ACHN (cell line): ENCODE measurements at places on chromosomes 7 and 10.

DNA sequence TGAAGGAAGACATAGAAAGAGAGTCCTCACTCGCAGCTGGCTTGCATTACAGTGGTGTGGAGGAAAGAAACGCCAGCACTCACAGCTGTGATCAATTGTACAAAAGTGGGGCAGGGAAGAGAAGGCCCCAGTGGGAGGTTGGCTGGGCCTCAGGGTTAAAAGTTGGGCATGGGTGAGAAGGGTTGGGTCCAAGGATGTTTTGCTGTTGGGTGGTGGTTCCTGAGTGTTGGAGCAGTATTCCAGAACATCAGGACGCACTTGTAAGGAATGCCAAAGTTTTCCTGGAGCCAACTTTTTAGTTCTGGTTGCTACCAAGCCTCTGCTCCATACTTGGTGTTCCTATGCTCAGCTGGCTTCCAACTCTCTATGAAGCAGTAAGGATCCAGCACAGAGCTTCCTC, 55.4 kb upstream of the MKRN1 start:
- no peak for DNase-seq

- DNase-seq = no peak
Observed at GRCh38 chr10:122098924-122099323, 110.0 kb downstream of the TACC2 start.

DNA sequence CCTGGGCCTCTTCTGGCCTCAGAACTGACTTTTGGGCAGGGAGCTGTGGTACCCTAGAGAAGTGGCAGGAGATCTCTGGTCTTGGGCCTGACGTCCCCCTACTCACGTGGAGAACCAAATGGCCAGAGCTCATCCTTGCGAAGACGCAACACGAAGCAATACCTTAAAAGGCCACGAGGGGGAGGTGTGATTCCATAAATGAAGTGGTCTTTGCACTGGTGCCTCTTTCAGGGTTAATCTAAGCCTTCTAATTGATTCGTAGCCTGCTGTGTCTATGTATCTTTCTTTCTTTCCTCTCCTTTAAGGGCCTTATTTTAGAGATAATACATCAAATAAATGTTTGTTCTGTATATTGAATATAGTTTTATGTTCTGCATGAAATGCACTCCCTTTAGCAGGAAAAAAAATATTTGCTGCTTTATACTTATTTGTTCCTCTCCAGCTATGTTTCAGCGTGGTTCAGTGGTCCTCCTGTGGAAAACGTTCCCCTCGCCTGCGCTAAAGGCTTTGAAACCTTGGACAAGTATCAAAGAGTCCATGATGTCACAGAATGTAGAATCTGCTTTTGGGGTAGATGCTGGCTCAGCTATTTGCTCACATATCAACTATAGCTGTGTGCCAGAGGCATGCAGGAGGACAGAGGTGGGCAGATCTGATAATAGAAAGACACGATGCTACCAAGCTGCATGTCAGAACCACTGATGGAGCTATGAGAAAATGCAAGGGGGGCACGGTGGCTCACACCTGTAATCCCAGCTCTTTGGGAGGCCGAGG, 41.0 kb downstream of the STRA8 start:
- DNase-seq = peak; percentile 80

DNA sequence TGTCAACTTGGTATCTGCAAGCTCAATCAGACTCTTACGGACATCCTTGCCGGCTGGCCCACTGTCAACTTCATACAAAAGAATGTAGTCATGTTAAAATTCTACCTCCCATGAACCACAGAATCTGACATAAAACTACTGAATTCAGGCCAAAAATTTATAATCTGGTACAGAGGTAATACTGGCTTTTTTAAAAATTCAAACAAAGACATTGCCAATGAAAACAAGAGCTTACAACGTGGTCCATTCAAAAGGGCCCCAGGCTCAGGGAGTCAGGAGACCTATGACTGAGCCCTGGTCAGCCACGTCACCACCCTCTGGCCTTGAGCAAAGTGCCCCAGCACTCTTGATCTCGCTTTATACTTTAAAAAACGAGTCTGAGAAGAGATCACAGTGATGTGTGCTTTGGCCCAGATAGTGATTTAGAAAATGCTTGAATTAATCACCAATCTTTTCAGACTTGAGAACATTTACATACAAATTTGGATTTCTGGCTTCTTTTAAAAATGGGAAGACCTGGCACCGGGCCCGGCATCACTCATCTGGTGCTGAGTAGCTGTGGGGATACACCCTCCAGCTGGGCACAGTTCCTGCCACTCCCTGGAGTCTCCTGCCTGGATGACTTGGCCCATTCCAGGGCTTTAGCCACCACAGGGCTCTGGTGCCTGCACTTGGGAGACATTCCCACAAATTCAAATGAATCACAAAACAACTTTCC, 94.1 kb downstream of the PIP4K2A start:
- DNase-seq = peak; percentile 93

DNA sequence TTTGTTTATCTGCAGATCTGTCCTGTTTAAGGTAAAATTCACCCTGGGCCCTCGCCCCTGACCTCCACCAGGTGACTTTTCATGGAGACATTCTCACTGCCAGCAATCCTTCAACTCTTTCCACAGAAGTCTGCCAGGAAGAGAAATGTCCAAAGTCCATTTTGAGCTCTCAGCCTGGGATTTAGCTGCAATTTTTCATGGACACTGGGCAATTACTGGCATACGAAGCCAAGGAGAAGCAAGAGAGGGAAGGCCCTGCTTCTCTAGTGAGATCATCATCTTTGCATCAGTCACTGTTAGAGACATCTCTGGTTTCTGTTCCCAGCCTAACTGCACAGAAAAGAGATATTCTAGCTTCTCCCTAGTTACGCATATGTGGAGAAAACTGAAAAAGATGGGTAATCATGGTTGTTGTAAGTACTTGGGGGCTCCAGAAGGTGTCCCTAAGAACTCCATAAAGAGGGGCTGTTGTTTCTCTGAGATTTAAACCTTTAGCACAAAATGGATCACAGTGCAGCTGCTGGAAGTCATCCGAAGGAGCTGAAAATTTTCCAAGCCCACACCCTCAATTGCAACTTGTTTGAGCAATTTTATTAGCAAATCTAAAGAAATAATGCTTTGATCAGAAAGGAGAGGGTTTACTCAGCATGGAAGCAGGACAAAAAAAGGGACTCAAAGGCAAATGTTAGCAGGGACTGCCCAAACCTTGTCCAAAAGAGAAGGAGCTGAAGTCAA, 168.9 kb downstream of the SNX10 start:
- no peak for DNase-seq

DNA sequence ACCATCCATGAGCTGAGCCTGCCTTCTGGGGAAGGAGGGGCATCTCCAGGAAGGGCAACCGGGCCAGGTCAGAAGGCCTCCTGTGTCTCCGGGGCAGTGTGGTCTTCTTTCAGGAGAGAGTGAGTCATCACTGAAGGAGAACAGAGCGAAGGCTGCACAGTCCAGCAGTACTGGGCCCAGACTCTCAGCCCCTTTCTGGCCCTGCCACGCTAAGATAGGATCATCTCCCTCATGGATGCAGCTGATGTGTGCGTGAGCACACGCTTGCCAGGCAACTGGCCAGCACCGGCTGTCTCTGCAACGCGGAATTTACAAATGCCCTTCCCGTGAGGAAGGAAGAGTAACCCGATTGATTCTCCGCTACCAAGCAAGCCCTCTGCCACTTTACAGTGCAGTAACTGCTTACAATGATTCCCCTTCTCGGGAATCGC, 328.2 kb downstream of the TNS3 start:
- DNase-seq = peak; percentile 84

- DNase-seq = no peak
Observed at GRCh38 chr10:121435099-121435875, 163.0 kb downstream of the FGFR2 start.

DNA sequence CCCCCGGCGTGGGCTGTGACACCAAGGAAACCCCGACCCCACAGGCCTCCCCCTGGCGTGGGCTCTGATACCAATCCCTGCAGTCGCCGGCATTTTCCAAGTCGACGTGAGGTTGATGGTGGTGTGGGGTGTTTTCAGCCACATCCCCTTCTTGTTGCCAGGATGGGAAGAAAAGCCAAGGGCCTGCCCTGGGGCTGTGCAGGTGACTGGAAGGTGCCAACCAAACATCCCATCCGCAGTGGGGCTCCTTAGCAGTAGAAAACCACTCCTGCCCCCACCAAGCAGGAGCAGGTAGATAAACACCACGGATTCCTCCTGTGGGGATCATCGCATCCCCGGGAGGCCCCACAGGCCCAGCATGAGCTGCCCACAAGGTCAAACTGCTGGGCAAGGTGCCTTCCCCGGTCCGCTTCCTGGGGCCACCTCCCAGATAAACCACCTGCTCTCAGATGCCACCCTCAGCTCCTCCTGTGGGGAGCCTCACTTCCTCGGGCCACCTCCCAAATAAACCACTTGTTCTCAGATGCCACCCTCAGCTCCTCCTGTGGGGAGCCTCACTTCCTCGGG, 88.5 kb upstream of the DIP2C start:
- no peak for DNase-seq

GRCh38 chr10:49055221-49055849, 60.0 kb downstream of the VSTM4 start:
- no peak for DNase-seq

DNA sequence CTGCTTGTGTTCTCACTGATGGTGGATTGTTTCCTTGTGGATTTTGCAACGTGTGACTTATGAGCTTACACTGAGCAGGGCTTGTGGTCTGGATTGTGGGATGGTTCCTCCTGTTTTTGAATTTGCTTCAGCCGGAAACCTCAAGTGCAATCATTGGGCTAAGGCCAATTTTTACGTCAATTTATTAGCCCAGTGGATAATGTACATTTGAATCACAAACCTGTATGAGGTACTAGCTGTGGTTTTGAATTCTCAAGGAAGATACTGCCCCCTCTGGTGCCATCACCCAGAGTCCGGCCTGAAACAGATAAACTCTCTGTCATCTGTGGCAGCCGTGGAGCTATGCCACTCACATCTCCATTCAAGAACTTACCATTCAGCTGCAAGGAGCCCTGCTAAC, 7.3 kb upstream of the ZNF777 start:
- no peak for DNase-seq

GRCh38 chr10:42754155-42755027, 28.2 kb upstream of the BMS1 start:
- no peak for DNase-seq

DNA sequence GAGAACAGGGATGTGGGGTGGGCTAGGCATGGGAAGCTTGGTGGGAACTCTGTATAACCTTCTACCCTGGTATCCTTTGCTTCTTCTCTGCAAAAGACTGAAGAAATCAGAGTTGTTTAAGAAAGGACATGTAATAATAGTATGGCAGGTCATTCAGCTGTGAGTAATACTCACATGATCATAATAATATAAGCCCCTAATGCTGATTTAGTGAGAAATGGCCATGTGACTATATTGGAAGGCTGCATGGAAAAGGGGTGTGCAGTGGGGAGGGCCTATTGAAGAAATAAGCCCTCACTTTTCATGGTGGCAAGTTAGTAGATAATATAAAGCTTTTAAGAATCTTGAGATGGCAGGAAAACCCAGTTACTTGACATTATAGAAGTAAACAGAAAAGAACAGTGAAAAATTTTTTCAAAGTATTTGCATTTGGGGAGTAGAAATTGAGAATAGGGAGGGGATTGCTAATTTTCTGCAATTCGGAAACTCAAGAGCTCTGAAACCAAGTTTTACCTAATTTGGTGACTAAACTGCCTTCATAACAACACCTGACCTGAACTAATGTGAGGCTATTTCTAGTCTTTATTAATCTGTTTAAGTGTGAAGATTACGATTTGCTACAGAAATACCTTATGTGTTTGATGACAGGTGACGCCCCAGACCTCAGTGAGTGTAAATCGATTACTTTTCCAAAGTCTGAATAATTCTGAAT, 44.4 kb downstream of the ATXN7L1 start:
- no peak for DNase-seq

DNA sequence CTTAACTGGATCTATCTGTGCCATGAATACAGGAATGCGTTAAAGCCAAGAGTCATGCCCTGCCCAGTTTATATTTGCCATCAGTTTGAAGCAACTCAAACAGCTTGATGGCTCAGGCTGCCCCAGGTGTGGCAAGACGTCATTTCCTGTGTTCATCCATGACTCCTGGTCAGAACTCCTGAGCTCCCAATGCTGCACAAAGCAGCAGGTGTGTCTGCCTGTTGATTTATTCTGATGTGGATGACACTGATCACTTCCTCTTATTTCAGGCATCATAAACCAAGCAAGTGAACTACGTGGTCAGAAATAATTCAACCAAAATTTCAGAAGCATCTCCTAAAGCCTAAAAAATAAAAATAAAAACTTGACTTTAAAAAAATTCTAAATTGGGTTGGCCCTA, 68.5 kb downstream of the EZH2 start:
- DNase-seq = no peak

DNA sequence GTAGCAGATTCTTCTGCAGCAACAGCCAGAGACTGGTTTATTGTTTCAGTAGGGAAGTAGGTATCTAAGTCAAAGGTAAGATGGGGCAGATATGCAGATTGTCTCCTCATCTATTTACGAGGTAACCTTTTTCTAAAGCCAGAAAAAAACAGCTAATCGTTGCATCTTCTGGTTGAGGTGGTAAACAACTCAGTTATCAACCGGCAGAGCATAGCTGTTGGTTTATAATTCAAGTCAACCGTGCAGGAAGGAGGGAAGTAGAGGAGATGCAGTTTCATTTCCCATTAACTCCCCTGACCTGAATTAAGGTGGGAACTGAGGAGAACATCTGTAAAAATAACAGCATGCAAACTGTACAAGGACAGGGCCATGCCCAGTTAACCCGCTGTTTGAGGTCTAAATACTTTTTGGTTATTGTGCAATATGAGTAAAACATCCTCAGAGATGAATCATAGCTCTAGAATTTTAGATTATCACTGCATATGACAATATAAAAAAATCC, 156.5 kb upstream of the ITGB1 start:
- no peak for DNase-seq

DNA sequence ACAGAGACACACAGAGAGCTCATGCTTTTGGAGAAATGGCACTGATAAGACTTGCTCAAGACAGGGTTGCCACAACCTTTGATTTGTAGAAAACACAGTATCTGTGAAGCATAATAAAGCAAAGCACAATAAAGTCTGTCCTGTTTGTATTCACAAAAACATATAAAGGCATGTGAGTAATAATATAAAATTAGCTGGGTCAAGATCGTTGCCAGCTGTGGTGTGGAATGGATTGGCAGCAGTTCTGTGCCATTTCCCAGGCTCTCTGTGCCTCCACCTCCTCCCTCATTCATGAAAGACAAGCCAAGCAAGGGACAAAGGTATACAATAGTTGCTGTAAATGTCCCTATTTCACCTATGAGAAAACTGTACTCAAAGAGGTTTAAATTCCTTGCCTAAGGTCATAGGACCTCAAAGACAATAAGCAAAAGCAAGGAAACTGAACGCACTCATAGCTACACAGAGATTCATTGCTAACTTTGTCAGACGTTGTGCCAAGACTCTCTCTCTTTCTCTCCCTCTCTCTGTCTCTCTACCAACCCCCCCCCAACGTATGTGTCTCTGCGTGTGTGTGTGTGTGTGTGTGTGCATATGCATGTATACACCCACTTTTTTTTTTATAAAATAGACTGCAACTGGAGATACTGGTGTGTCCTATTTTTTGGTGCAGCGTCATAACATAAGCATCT, 31.8 kb downstream of the CHST3 start:
- no peak for DNase-seq
